ENCODE measurements at places on chromosomes 4 and X.

DNA sequence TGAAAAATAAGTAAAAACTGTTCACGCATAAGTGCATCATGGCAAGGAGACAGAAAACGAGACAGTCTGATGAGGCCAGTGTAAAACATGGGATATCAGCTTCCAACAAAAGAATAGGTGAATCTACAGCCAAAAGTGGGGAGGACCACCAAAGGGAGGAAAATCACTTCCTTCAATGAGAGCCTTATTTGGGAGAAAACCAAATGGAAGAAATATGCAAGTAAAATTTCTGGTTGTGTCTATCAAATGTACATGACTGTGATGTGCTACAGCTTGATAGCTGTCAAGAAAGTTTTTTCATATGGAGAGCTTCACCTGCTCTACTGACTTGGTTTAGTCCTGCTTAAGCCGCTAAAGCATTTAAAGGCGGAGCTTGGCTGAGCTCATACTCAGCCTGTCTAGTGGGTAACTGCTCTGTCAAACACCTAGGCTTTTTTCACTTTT is 66.2 kb downstream of the MAGEA1 start:
- no peak for DNase-seq

DNA sequence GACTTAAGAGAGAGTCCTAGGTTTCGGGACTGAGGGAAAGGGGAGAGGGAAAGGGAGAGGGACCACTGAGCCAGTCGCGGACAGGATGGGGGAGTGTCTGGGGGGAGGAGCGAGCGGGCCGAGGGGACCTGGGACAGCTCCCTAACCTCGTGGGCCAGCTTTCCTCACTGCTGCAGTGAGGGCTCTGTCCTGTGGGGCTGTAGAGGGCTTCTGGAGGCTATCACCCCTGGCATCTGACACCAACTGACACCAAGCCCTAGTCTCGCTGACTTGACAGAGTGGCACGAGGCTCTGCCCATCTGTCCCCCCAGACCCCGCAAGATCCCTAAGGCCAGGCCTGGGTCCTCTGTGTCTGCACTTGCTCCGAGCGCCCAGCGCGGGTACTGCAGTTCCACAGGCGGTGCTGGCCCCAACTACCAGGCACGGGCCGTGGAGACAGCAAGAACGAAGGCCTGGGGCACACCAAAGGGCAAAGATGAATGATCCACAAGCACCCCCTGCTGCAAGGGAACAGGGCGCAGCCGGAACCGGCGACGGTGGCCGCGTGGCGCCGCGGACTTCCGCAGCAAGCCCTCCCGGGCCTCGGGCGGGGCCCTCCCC is 465 bp downstream of the HAUS7 start:
- peak; percentile 2 for DNase-seq

DNA sequence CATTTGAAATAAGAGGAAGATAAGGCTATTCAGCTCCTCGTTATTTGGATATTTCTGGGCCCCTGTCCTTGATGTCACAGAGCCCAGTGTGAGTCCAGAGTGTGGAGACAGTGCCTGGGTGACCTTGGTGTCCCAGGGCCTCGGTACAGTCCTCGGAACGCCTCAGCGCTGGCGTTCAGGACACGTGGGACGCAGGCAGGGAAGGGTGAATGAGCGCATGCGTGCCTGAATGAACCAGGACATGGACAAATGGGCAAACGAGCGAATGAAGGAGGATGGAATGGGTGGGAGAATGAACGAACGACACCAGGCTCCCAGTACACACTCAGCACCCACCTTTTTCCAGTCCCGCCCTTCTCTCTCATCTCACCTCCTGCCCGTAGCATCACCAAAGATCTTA is 44.2 kb downstream of the EVC start:
- DNase-seq: no peak

DNA sequence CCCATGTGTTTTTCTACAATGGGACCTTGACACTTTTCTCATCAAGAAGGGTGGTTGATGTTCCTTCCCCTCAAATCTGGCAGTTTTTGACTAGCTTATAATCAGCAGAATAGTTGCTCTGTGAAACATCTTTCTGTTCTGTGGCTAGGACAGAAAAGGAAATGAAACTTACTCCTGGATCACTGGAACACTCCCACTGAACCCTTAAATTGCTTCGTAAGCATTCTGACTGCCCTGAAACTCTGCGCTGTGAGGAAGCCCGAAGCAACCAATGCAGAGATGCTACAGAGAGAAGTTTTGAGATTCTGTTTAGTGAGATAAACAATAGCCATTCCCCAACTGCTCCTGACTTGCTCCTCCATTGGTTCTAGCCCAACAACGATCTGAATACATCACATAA is 602.2 kb downstream of the CENPC start:
- peak; percentile 66 for DNase-seq

GRCh38 chr4:101813604-101814003 is 23.1 kb downstream of the BANK1 start:
- DNase-seq: no peak

- DNase-seq: no peak
Measured at GRCh38 chrX:47178337-47178736, 15.3 kb upstream of the UBA1 start.

DNA sequence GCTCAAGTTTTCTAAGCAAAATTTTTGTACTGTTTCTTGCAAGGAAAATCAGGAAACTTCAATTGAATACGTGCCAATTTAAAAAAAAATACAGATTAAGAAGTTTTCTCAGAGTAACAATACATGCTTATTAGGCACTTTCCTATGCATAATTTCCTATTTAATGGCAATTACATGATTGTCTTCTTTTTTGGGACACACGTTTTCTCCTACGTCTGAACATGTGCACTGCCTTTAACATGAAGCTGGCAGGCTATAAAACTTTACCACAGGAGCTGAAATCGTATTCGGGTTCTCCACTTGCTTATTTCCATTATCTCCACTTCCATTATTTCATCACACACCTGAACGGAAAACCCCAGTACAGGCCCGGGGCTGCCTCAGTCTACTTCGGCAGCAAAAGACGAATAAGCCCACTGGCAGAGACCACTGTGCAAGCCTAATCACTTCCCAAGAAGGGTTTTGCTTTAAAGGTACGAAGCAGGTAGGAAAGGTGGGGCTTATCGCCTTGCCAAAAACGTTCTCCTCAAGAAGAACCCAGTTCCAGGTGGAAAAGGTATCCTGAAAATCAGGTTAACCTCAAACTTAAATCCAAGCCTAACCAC is 575 bp downstream of the RCHY1 start:
- DNase-seq: no peak

DNA sequence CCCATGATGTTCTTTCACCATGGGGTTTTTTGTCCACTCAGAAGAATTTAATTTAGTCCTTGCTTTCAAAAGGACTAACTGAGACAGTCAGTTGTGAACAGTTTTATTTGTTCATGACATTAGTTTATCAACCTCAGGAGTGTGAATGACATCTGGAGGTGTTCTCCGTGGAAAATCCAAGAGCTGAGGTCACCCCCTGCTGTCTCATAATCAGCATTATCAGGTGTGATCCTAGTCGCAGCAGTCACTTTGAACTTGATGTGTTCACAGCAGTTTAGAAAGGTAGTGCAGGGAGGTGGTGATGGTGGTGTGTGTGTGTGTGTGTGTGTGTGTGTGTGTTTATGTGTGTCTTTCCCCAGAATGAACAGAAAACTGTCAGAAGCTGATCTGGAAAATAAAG is 1760.8 kb upstream of the PCDH10 start:
- no peak for DNase-seq

DNA sequence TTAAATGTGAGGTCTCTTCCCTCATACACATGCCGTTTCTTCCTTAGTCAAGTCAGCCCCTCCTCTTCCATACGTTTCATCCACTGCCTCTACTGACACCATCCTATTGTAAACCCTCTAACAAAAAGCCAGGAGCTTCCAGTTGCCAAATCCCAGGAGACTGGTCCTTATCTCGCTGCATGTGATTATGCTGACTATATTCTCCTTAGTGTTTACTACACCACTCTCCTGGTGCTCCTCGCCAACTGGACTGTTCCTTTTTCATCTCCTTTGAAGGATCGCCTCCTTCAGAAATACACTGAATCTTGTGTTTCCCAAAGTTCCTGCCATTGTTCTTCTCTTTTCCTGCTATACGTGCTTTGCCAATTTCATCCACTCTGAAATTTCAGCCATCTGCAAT is 27.7 kb downstream of the MAML3 start:
- no peak for DNase-seq

- DNase-seq: no peak
Measured at GRCh38 chr4:81566161-81566591, 94.5 kb upstream of the RASGEF1B start.

- DNase-seq: no peak
Measured at GRCh38 chr4:189304167-189304566, 636.5 kb upstream of the FRG1 start.

All from inflammatory macrophage (primary cell).